Cortex of kidney (tissue), 1 donor: ENCODE measurements at places on chromosomes 11 and 22.

DNA sequence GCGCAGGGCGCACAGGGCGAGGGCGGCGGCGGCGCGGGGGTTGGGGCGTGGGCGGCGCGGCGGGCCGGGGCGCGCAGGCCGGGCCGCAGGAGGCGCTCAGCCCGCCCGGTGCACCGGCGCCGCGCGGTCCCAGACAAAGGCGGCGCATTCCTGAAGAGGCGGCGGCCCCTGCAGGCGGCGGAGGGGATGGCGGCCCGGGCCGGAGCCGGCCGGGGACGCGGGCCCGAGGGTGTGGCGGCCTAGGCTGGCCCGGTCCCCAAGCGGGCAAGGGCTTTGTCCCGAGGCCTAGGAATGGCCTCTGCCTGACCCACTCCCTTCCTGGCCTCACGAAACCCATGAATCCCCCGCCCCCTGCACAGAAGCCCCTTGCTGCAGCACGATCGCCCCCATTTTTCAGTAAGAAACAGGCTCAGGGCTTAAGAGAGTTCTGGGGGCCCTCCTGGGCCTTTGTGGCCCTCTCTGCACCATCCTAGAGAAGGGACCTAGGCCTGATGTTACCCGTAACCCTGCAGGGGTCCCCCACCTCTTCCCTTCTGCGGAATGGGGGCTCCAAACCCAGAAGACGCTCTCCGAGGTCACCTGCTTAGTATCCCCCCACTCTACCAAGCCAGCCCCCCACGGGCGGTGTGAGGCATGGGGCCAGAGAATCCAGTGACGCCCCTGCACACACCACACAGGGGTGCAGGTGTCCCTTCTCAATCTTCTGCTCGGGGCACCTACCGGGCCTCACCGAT, at the start of gene RTN4R:
Gene RTN4R (minus strand): TSS at position 40 of the 734 bp plus-strand sequence. CDS start 226 bp downstream, outside the sequence.
- DNase-seq: no peak

DNA sequence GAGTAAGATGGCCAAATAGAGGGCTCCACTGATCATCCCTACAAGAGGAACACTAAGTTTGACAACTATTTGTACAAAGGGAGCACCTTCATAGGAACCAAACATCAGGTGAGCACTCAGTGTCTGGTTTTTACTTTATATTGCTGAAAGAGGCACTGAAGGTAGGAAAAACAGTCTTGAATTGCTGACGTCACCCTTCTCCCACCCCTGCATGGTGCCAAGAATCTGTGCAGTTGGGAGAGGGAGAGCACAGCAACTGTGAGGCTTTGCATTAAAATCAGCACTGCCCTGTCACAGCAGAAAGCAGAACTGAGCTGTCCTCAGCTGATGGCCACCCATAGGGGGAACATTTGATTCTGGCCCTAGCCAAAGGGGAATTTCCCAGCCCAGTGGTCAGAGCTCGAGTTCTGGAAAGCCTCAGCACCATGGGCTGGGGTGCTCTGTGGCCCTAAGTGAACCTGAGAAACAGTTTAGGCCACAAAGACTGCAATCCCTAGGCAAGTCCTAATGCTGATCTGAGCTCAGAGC, 37.9 kb downstream of the PIWIL3 start:
- no peak for DNase-seq

DNA sequence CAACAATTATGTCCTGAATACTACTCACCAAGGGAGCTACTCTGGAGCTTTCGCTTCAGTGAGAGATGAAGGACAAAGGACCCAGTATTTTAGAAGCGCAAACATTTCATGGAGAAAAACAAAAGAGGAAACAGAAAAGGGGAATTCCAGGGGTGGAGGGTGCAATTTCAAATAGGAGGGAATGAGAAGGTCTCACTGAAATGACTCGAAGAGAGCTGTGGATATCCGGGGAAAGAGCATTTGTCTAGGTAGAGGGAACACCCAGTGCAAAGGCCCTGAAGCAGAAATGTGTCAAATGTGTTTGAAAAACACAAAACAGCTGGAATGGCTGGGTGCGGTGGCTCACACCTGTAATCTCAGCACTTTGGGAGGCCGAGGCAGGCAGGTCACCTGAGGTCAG, 2.4 kb downstream of the RPS19BP1 start:
- no peak for DNase-seq

DNA sequence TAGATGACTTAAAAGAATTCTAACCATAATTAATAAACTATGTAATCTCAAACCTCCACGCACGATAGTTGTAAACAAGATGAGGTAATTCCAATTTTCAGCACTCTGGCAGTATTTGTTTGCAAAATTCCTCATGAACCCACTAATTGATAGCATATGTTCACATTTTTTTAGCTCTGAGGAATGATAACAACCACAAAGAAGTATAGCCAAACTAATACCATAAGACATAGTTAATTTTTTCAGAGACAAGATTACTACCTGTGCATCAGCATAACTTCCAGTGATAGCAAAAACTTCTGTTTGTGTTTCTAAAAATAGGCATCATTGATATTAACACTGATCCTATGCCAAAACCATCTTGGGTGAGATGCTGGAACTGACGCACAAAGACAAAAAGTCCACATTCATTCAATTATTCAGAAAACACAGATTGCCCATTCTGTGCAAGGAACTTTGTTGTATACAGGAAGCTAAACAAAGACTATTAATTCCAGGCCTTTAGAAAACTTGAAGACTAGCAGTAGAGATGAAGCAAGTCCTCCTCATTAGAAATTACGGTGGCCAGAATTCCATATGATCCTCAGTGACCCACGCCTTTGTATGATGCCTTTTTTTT, 57.7 kb downstream of the PDGFD start:
- DNase-seq: no peak

DNA sequence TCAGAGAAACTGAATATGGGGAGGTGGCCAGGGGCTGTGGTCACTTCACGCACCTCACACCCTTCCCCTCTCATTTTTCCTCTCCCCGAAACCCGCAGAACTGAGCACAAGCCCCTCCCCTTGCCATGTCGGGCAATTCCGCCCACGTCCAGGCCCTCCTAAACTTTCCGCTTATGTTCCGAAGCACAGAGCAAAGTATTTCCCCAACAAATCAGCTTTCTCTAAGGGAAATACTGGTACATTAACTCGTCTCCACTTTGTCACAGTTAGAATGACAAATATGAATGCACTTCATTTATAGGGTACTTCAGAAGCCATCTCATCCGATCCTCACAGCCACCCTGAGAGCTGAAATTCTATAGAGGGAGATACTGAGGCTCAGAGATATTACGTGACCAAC, 94.7 kb upstream of the TMEM45B start:
- no peak for DNase-seq

GRCh38 chr11:13486926-13487660, 8.7 kb downstream of the PTH start:
- DNase-seq: no peak

- no peak for DNase-seq
Measured at GRCh38 chr11:61778920-61779650, 13.3 kb downstream of the TMEM258 start.
